ENCODE measurements at places on chromosomes 2 and 18.

DNA sequence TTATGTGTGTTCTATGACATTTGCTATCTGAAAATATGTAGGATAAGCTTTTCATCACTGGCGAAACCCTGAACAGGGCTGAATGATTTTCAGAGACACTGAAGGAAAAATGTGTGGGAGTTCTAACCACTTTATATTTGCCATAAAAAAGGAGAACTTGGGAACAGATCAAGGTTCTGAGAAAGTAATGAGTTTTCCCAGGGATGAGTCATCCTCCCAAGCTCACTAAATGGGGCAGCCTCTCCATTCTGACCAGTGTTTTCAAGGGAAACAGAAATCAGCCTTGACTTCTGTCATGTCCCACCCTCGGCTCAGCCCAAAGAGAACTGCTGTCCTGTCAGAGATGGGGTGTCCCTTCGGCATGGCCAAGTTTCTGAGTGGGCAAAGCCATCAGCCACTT is 2109.8 kb upstream of the CELF4 start:
- DNase-seq = no peak

GRCh38 chr2:20573620-20574422 is 77.1 kb downstream of the HS1BP3 start:
- DNase-seq = no peak

DNA sequence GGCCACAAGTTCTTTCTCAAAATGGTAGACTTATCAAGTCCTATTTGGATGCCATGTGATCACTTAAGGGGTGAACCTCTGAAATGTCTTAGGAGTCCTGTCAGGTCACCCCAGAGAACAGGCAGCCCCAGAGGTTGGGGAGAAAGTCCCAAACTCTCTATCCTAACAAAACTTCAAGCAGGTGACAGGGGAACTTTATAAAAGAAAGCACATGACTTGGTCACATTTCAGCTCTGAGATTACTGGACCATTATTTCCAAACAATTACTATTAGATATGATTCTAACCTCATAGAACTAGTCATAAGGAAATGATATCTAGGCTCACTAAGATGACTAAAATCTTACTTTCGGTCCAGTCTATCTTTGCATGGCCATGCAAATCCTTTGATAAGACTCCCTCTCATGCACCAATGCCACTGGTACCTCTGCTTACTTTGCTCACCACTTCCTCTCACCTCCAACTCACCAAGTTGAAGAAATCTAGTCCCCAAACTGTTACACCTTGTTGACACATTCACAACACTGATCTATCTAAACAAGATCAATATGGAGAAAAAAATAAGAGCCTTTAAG is 107.0 kb downstream of the GALNT14 start:
- DNase-seq = no peak

DNA sequence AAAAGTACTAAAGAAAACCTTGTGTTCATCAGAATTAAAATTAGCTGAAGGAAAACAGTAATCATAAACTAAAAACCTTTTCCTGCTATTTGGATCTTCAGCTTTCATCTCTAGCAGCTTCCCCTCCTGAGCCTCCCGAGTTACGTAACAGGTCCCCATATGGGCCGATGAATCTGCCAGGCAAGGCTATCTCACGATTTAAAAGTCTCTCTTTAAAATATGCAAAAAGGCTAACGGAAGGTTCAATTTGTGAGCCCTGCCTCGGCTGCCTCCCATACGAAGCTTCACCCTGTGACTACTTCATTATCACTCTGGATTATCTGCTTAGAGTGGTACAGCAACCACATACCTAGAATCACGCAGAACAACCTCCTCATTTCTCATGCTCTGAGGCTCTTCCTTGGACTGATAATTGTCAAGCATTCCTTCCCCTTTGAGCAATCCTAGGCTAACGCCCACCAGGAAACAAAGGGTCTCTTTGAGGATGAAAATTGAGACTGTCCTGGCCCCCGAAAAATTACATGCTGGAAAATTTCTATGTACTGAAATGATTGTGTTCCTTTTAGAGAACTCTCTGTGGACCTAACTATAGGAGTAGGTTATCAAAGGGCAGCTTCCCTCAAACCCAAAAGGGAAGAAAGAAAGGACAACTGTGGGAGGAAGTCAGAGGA is 147.4 kb downstream of the ZEB2 start:
- no peak for DNase-seq

DNA sequence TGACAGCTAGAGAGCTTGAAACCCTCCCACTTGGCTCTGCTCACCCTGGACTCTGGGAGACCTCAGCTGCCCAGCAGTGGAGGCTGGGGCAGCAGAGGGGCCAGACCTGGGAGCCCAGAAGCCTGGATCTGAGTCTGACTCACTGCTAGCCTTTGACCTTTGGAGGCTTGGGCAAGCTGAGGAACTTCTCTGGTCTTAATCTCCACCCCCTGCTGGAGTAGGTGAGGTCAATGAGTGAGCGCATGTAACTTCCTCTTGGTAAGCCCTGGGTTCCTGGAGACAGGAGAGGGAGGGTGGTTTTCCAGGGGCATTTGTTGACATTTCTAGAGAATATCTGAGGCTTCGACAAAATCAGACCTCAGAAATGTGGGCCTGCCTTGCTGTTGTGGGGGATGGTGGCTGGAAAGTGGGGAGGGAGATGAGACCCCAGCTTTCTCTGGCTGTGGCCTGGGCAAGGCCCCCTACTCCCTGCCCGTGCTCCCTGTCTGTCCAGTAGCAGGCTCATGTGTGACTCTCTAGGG is 73.0 kb upstream of the YWHAQ start:
- DNase-seq = no peak
